A549 treated with CpdA at 1 μM for 4 hours (cell line): ENCODE measurements at places on chromosomes 5 and 9. TPM values are rescaled to one million over a fixed set of nuclear protein-coding genes. Genes with fewer than 3 reads are reported as not detected.

ADAM19 gene
- 13.3 to 19.4 TPM (median 16.9 TPM) in 5 replicates for total RNA-seq

CYLC2 gene
- total RNA-seq, result not detected in 5 replicates

GKAP1 gene
- total RNA-seq, result 4.5 to 6.4 TPM (median 5.5 TPM) in 5 replicates

C9orf153 gene
- 0.27 to 0.37 TPM (median 0.27 TPM) in 3 of 5 replicates, not detected in the others for total RNA-seq

FOXD4L6 gene
- 0.06 TPM in 1 of 5 replicates, not detected in the others for total RNA-seq

ECM2 gene
- 0.10 to 0.22 TPM (median 0.12 TPM) in 5 replicates for total RNA-seq

NUTM2G gene
- not detected in 5 replicates for total RNA-seq

ASTN2 gene
- 4.3 to 6.8 TPM (median 5.5 TPM) in 5 replicates for total RNA-seq
